Mammary microvascular endothelial cell (primary cell): ENCODE measurements at places on chromosomes 7 and 10. TPM values are rescaled to one million over a fixed set of nuclear protein-coding genes. Genes with fewer than 3 reads are reported as not detected.

Gene ZNF488
- 0.07 and 0.15 TPM in 2 replicates for total RNA-seq

Gene VCL
- total RNA-seq, result 145 and 168 TPM in 2 replicates

Gene MYO1G
- total RNA-seq, result under 0.01 and 0.25 TPM in 2 replicates

Gene POMZP3
- total RNA-seq, result 9.7 and 10.3 TPM in 2 replicates

Gene BICC1
- 0.15 TPM in 1 of 2 replicates, not detected in the other for total RNA-seq
